ENCODE measurements at places on chromosomes 13 and 19. TPM values are rescaled to one million over a fixed set of nuclear protein-coding genes. Genes with fewer than 3 reads are reported as not detected.

DNA sequence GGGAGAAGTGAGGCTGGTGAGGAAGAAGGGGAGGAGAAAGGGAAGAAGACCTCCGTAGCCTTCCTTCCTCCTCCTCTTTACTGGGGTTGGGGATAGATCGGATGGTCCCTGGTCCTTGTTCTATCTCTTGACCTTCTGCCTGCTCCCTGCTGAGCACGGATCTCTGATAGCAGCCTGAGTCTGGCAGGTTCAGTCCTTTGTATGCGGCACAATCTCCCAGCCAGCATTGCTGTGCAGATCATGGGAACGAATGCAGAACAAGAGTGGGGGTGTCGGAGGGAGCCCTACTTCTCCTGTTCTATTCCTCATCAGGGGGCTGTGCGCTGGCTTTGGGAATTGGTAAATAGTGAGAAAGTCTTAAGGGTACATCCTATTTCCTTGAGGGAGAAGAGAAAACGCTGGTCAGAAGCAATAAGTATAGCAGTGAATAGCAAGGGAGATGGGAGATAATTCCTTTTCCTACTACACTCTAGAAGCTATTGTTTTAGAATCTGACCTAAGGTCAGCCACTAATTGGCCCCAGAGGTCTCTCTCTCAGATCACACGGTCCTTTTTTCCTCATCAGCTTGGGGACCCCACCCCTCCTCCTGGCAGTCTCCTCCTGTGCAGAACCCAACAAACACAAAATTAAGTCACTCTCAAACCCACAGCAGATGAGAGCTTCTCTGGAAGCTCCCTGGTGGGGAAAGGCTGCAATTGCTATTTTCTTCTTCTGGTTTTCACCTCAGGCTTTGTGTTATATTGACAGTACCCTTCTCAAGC lies 41.0 kb downstream of the KL start:
- DNase-seq = no peak

DNA sequence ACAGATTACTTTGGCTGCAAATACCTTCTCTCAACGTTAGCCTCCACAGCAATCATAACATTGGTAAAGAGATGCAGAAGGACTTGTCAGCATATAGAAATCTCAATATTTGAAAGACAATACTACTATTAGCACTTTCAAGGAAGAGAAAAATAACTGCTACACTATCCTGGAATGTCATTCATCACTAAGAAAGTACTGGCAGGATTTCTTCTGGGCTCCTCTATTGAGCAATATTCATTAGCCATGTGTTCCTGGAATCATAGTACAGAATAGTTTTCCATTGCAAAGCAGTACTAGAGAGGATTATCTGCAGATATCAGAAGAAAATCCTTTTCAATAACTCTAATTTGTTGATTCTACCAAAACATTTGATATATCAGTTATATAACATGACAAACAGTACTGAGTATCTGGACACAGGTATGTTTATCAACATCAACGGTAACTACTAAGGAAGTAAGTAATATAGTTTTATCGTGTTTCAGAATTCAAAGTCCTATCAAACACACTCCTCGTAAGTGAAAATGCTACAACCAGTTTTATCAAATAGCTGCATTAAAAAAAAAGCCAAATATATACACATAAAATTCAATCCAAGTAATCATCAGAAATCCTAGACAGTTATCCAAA lies 27.3 kb downstream of the INTS6 start:
- DNase-seq = no peak

- peak; percentile 5 for DNase-seq
These were observed 95.5 kb downstream of the OXGR1 start for GRCh38 chr13:96898646-96899254.

- no peak for DNase-seq
These were observed 5.4 kb downstream of the UCHL3 start for GRCh38 chr13:75554981-75555380.

- no peak for DNase-seq
These were observed 1630.2 kb downstream of the OLFM4 start for GRCh38 chr13:54658771-54659170.

GRCh38 chr13:28497143-28497876 lies 2.4 kb upstream of the FLT1 start:
- no peak for DNase-seq

- DNase-seq = no peak
These were observed 28.1 kb upstream of the POMP start for GRCh38 chr13:28630869-28631268.

DNA sequence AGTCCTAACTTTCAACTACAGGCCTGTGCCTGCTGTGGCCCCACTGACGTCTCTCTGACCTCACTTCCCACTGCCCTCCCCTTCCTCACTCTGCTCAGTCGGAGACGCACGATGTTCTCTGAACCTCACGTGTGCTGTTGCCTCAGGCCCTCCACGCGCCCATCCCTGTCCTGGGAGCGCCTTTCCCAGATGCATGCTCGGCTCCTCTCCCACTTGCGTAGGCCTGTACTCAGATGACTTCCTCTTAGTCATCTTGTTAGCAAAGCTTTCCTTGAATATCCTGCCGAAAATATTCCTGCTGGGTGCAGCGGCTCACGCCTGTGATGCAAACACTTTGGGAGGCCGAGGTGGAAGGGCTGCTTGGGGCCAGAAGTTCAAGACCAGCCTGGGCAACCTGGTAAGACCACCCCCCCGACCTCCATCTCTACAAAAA lies 9.3 kb upstream of the SYT5 start:
- peak; percentile 51 for DNase-seq

GRCh38 chr19:28927456-28927855 lies 285.5 kb downstream of the UQCRFS1 start:
- DNase-seq = no peak

DNA sequence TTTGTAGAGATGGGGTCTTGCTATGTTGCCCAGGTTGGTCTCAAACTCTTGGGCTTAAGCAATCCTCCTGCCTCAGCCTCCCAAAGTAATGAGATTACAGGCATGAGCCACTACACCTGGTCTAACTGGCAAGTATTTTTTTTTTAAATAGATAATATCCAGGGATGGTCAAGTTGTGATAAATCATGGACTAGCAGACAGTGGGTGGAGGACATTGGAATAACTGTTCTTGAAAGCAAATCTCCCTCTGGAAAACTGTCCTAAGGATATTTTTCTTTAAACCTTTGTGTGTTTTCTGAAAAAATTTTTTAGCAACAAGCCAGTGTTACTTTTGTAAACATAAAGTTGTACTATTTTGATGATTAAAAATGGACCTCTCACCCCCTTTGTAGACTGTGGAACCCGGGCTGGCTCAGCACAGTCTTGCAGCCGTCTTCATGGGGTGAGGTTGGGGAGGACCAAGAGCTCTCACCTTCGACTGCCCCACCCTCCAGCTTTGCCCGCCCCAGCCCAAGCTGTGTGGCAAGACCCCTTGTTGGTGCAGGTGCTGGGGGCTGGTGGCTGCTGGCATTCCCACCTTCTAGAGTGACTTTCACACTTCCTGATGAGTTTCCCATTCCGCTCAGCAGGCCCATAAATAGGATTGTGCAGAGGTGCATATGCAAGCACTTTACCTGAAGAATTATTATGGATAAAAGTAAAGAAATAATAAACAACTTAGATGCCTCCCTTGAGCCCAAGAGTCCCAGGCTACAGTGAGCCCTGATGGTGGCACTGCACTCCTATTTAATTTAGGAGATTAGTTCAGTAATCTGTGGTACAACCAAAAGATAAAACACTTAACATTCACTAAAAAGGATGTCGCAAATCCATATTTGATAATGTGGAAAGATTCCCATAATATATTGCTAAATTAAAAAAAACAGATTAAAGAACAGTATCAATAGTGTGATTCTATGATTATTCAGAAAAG lies 107.3 kb downstream of the GADD45B start:
- no peak for DNase-seq

DNA sequence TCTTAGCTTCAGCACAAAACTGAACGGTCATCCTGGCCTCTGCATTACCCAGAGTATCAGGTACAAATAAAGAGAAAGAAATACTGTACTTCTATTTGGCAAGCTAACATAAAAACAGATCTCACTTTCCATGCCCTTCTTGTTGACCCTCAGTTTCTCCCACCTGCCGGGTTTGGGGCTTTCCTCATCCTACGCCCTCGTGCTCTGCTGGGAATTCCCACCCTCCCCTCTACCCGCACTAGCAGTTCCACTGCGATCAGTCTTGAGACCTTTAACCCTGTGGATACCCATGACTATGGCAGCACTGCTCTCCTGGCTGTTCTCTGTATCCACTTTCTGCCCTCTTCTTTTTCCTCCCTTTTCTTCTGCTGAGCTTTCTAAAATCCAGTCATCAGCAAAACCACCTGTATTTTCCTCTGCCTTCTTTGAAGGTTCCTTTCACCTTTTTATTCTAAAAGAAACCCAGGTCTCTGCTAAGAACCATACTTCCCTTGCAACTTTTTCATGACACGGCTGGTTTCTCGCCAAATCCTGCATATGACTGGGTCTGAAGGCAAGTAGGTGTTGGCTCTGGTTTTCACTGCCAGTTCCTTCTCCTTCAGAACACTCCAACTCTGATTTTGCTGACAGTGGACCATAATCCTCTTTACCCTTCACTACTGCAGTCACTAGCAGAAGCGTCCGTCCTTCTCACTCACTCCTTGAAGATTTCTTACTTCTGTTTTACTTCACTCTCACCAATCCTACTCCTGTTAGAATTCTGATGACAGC lies 99.4 kb downstream of the MIPEP start:
- DNase-seq = no peak

- no peak for DNase-seq
These were observed 522.3 kb upstream of the NBEA start for GRCh38 chr13:34419755-34420154.

DNA sequence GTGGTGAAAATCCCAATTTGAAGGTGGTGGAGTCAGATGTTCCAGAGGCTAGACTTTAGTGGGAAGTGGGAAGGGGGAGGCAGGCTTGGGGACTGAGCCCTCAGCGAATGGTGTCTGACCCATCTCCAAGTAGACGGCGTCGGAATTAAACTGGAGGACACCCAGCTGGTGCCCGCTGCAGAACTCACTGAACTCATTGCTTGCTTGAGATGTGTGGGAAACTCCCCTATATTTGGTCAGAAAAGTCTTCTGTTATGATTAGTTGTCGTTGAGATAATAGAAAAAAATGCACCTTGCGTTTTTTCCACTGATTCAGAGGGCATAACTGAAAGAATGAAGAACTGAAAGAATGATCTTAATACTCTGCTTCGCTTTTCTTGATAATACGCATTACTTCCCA lies 871 bp upstream of the ZNF583 start:
- no peak for DNase-seq

DNA sequence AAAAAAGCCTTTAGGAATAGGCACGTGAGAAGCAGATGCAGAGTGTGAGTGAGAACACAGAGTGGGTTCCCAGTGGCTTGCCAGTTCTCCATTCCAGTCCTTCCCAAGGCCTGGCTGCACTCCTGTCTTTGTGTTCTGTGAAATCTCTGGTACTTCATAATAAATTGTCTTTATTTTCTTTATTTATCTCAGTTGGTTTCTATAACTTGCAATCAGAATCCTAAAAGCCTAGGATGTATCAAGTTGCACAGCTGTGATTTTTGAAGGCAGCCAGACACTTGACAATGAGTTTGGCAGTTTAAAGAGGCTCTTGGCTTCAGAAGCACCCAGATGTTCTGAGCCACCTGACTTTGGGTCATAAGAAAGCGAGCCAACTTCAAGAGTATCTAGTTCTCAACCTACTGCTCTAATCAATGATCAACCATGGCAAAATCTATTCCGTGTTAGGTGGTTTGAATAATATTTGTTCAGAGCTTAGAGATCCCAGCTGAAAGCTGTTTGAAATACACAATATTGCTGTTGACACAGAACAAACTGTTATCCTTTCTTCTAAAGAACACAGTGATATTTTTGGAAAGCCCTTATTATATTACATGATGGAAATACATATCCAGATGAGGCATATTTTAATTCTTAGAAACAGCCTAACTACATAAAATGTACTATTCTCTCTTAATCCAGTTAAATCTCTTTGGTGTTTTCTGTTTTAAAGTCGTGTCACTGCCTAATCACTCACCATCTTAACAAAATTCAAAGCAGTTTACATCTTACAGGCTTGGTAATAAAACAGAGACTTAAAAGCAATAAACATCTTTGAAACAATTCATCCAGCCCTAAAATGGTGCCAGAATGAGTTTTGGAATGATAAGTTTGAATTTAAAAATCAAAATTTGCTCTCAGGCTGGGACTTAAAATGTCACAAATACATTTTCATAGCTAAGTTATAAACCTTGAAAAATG lies 483.0 kb upstream of the NBEA start:
- DNase-seq = no peak

DNA sequence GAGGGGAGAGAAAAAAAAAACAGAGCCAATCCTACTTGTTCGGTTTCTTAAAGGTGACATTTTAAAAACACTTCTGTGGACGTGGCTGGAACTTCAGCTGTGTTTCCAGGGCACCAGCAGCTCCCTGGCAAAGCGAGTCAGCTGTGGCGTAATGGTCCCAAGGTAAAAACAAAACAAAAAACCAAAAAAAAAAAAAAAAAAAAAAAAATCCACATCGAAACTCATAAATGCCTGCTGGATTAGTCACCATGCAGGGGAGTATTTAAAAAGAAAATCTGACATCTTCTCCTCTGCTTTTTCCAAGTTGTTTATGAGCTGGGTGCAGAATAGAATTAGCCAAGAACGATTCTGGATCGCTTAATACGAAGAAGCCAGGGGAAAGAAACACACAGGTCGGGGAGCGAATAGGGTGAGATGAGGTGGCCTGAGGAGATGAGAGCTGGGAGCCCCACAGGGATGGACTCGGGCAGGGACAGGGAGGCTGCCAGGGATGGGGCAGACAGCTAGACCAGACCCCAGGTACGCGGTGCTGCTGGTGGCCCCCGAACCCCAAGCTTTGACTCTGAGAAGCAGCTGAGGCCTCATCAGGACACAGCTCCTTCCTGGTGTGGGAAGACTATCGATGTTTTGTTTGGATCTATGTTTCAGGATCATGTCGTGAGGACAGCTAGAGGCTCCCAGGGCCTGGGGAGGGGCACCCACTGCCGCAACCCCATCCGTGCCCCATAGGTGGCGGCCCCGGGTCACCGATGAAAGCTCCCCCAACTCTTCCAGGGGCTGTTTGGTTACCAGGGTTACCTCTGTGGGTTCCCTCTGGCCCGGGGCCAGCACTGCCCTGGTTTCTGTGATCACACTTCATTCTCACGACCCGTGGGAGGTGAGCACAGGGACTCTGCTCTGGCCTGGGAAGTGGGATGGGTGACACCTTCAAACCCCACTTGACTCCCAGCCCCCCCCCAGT lies 3.1 kb upstream of the CTXN1 start:
- DNase-seq = no peak

DNA sequence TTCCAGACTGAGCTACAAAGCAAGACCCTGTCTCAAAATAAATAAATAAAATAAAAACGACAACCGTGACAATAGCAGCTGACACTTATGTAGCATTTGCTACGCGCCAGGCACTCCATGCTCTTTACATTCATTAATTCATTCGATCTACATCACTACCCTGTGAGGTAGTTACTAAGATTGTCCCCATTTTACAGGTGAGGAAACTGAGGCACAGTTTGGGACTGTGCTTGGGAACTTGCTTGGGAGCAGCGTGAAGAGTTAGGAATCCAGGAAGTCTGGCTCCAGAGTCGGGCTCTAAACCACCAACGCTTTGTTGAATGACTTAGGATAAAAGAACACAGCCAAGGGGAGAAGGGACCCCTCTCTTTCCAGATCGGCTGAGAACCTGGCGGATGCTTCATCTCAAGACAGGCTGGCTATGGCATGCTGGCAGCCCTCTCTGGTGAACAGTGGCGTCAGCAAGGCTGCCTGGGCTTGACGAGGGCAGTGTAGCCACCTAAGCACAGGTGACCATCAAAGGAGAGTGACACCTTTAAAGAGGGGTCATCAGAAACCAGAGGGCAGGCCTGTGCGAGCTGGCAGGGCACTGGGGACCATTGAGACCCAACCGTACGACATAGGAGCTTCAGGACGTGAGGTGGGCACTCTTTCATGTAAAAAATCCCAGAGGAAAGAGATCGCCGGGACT lies 591 bp downstream of the DOHH start:
- DNase-seq = no peak

Gene ACP5
- total RNA-seq = 0.41 TPM

Gene RNF113B
- not detected for total RNA-seq

Gene P2RY11
- 4.1 TPM for total RNA-seq
